ENCODE measurements at places on chromosomes 5 and 9. TPM values are rescaled to one million over a fixed set of nuclear protein-coding genes. Genes with fewer than 3 reads are reported as not detected.

DNA sequence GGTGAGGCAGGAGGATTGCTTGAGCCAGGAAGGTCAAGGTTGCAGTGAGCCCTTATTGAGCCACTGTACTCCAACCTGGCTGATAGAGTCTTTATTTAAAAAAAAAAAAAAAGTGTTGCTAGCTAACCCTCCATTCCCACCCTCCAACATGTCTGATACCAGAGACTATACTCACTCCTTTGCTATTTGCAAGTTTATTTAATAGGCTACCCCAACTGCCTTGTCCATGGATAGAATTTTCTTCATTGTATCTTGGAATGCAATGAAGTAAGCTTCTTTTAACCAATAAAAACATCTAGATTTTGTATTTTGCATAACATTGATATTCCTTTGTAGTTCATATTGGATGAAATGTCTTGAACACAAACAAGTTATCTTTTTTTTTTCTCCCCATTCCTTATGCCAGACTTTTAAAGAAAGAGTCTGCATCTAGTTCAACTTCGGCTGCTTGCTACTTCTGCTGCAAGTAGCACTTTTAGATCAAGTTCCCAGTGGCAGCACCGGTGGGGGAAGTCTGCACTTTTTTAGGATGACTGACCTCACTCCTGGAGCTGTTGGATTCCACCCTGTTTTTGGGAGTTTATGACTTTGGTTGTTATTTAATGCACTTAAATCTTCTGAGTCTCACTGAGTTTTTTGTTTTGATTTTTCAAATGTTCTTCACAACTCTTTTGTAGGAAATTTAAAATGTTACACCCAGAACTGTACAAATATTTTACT, 112.5 kb downstream of the UHRF2 start:
- peak; percentile 35 for DNase-seq

DNA sequence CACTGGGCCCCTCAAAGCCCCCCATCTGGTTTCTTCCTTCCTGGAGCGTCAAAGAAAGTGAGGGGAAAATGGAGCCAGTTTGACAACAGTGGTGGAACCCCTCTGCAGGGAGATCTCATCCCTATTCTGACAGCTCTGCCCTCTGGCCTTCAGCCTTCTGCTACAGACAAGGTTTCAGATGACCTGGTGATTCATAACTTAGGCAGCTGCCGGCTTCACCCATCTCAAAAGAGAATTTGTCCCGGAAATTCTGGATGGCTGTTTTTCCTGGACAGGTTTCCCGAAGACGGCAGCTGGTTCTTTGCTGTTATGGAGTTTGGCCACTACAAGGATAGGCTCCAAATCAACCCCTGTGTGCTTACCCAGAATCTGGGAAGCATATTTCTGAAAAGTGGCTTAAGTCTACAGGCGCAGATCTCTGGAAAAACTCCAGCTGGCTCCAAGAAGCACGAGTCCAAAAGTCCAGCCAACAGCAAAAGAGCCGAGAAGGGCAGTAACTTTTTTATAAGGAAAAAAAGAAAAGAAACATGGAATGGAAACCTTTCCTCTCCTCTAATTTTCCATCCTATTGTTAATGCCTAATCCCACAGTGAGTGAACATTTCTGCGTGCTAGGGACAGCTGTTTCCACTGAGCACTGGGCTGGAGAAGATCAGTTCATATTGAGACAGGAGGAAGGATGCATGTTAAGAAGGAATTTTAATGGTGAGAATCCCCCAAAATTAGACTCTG, 54.5 kb downstream of the ZNF366 start:
- no peak for DNase-seq

DNA sequence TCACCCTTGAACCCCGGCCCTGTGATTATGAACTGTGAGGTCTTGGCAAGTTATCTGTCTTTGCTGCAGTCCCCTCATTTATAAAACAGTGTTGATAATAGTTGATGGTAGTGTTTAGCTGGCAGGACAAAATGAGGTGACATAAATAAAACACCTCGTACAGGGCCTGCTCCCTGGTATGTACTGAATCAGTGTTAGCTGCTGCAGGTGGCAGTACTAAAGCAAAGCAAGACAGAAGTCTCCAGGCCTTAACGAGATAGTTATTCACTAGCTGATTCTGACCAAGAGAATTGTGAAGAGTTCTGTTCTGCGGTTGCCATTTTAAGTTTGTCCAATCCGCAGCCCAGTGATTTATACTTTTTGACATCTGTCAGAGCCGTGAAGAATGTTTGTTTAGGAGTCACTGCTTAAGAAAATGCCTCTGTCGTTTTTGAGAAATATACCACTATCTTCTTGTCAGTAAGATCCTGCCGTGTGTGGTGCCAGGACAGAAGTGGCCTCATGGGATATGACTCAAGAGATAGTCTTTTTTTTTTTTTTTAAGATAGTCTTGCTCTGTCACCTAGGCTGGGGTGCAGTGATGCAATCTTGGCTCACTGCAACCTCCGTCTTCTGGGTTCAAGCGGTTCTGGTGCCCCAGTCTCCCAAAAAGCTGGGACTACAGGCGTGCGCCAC, 75.9 kb downstream of the KDM4C start:
- DNase-seq: no peak

DNA sequence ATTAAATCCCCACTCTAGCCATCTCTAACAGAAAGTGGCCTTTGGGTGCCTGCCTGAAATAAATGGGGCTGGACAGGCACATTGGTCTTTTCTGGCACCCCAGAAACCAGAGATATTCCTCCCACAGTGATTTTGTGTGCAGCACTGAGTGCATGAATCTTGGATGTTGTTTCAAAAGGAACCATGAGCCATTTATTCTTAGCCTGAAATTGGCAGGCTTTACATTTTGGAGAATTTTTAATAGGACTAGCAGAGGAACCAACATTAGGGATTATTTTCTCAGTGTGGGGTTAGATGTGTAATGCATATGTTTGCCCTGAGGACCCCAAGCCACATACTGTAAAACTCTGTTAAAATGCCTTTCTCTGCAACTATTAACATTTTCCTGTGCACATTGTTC, 451.3 kb downstream of the NFIB start:
- no peak for DNase-seq

DNA sequence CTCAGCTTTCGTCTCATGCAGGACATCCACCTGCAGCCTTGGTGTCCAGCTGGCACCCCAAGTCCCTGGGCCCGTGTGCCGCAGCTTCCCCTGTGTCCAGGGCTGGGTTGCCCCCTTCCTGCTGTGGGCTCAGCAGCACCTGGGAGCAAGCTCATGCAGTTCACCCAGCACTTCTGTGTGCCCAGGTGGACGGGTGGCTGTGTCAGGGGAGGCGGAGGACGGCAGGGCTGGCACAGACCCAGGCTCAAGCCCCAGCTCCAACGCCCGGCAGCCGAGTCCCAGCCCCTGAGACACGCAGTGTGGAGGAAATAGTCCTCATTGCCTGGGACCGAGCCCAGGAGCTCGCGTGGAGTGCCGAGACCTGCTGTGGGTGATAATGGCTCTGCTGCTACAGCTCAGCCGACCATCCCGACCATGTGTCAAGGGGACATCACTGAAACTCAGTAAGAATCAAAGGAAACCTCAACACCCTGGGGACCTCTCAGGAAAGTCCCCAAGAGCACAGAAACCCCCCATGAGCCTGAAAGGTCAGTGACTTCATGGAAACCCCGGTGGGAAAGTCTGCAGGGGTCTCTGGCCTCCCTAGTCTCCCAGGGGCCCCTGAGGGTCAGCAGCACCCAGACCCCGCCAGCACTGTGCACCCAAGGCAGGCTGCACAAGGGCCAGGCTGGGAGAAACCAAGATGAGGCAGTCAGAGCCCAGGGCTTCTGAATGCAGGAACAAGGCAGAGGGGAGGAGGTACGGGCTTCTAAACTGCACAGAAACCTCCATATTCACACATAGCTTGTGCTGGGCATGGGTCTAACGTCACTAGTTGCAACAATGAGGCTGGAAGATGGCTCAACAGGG, 38.8 kb downstream of the LPCAT1 start:
- DNase-seq: peak; percentile 54

GRCh38 chr5:126919566-126919965, 110.8 kb downstream of the MARCHF3 start:
- DNase-seq: peak; percentile 23

DNA sequence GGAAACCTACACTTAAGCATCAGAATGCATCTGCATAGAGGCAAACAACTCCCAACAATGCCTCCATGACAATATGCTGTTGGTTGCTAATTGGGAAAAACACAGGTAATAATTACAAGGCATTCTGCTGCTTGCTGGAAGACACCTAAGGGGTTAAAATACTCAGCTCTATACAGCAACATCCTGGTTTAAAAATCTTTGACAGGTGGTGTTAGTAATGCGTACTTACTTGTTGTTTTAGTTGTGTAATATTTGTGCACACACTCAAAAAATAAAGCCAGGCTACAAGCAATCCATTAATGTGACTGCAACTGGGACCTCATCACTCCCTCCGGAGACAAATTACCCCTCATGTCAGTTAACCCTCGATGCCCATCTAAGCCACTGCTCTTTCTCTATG, 126.3 kb upstream of the ELL2 start:
- no peak for DNase-seq

- no peak for DNase-seq
Observed at GRCh38 chr5:180596668-180597231, 5.5 kb upstream of the SCGB3A1 start.

- DNase-seq: peak; percentile 65
Observed at GRCh38 chr9:76403352-76403751, 9.1 kb upstream of the RFK start.

DNA sequence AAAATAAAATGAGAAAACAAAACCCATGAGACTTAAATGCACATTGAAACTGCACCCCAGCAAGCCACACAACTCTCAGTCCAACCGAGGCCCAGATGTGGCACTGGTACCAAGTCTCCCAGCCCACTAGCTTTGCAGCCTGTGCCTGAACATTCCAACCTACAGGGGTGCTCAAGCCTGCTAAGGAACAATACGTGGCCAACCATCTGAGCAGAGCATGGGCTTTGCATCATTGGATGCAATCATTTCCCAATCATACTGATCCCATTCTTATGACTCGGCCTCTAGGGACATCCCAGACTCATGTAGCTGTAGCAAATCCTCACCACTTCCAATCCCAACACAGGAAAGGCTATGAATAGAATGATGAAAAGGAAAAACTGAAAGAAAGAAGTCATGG, 297.2 kb downstream of the SPOCK1 start:
- DNase-seq: no peak

PLCXD3 gene
- not detected for total RNA-seq

FGF1 gene
- not detected for total RNA-seq

EIF4E1B gene
- not detected for total RNA-seq

PLEKHG4B gene
- total RNA-seq: not detected

VLDLR gene
- total RNA-seq: 31.5 TPM

OR1J2 gene
- not detected for total RNA-seq

IL6ST gene
- total RNA-seq: 0.58 TPM
